ENCODE measurements at places on chromosomes 7 and 10.

DNA sequence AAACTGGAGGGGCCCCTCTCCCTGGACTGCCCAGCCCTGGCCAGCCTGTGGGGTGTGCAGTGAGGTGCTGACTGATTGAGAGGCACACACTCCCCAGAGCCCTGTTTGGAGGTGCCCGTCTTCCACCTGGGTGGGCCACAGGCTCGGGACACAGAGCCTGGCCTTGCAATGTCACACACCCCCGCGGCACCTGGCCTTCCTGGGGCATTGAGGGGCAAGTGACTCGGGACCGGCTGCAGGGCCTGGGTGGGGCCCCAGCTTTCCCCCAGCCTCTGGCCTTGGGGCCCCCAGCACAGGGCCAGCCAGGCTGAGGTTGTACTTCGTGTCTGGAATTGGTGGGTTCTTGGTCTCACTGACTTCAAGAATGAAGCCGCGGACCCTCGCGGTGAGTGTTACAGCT is 13.9 kb upstream of the NKX6-2 start:
- DNase-seq = no peak

DNA sequence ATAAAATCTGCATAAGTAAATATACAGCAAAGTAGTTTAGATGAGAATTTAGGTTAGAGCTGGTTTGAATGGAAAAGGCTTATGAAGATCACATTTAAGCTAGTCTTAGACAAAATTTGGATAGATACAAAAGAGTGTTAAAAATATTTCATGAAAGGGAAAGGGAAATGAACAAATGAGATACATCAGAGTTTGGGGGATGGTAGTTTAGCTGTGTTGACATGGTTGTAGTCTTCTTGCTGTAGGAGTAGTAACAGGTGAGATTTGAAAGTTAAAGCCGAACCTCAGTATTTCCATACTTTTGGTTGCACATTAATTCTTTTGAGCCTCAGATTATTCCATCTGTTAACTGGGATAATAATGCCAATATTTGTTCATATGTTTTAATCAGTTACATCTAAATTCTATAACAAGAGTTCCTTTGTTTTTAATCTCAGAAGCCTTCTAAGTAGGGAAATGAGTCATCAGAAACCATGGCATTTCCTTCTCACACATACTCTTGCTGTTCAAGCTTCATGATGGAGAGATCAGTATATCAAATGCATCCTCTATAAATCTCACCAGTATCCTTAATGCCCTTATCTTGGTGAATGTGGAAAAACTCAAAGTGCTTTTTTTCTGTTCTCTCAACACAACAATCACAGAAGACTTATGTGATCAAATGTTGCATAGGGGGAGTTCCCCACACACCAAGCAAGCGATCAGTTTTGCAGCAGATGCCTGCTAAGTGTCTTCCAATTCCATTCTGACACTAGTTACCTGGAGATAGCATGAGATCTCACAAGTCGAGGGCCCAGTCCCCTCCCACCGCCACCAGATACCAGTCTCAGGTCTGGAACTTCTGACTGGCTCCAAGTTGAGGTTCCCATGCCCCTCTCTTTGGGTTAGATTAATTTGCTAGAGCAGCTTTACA is 84.7 kb downstream of the MAPK8 start:
- no peak for DNase-seq

DNA sequence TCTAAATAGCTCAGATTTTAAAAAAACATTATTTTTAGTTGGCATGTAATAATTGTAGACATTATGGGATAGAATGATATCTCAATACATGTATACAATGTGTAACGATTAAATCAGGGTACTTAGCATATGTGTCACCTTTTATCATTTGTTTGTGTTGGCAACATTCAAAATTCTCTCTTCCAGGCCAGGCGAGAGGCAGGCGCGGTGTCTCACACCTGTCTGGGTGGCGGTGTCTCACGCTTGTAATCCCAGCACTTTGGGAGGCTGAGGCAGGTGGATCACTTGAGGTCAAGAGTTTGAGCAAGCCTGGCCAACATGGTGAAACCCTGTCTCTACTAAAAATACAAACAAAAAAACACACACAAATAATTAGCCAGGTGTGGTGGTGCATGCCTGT is 151.7 kb downstream of the RTKN2 start:
- DNase-seq = no peak

DNA sequence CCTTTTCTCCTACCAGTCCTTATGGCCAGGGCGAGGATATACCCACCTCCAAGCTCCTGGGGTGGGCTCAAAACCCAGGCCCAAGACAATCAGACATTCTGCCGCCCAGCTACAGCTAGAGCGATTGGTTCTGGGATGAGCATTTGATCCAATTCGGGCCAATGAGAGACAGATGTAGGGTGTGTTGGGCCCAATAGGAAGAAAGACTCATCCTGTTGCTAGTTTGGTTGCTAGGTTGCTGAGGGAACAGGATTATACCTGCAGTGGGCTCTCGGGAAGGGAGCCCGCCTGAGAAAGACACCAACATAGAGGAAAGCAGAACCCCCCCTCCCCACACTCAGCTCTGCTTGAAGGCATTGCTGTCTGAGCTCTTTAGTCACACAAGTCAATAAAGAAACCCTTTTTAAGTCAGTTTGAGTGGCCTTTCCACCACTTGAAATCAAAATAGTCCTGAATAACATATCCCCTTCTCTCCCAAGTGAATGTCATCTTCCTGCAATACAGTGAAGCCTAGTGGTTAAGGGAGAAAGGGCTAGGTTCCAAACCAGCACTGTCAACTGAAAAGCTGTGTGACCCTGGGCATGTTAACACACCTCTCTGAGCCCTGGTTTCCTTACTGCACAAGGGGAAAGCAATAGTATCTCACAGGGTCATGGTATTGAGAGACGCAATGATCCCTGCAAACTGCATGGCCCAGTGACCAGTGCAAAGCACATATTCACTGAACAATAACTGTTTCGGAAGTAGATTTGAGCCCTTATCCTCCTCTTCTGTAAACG is 21.8 kb downstream of the ITPRIP start:
- no peak for DNase-seq

GRCh38 chr7:70318511-70318910 is 720.2 kb downstream of the AUTS2 start:
- DNase-seq = no peak

GRCh38 chr7:11474902-11475585 is 357.0 kb downstream of the THSD7A start:
- DNase-seq = no peak

GRCh38 chr7:98653601-98654310 is 36.7 kb downstream of the NPTX2 start:
- DNase-seq = no peak

DNA sequence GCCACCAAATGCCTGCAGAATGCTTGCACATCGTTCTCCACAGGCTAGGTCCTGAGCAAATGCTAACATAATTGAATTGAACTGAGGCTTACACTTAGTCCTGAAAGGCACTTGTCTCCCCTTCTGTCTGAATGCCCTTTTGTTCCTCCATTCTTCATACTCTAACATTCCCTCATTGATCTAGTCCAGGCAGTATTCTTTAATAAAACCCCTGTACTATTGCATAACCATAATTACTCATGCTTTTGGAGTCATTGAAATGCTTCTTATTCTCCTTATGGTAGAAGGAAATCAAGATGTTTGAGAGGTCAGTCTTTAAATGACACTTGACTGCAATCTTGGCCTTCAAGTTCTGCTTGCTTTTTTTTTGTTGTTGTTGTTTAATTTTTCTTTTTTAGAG is 7.1 kb downstream of the PI4K2A start:
- DNase-seq = no peak

DNA sequence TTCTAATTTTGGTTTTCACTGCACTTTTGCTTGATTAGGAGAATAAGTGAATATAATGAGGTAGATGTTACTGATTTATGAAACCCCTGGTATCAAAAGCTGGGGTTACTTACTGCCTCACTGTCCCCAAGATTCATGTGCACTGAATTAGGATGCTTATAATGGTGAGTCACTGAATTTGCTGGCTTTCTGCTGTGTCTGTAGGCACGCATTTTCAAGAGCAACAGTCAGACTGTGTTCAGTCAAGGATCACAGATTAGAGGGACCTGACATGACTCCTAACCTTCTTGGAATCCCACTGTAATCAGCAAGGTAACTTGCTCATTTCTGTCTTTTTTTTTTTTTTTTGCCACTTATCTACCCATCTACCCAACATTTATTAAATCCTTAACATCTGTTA is 59.7 kb downstream of the GPR85 start:
- no peak for DNase-seq

- no peak for DNase-seq
These were observed 11.4 kb downstream of the GIMAP6 start for GRCh38 chr7:150620617-150621371.

- DNase-seq = no peak
These were observed 476 bp upstream of the ZFYVE27 start for GRCh38 chr10:97736403-97736901.

- no peak for DNase-seq
These were observed 78.5 kb upstream of the CTTNBP2 start for GRCh38 chr7:117951691-117952280.

DNA sequence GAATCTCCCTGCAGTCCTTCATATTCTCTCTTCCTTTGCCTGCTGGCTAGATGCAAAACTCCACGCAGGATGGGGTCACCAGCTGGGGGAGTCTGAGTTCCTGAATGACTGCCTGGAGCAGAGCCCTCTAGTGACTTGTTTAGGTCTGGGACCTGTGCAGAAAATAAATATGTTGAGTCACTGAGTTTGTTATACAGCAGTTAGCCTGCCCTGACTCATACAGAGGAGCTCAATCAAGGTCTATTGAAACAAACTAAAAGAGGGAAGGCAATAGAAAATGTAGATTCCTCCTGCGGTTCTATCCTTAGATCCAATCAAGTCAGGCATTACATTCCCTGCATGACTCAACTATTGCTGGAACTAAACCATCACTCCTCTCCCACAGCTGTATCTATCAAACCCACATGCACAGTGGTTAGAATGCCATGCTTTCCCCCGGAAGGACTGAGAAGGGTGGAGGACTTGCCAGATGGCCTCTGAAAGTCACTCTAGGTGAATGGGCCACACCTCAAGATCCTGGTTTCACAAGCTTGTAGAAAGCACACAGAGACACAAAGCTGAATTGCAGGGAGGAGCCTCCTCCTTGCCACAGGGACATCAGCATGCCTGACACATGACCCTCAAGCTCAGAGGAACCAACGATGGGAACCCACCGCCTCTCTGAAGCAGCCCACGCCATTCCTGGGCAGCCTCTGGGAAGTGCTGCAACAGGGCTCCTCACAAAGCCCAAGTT is 73.9 kb downstream of the SH3PXD2A start:
- no peak for DNase-seq

- DNase-seq = no peak
These were observed 248.6 kb downstream of the GFRA1 start for GRCh38 chr10:116024271-116024878.

GRCh38 chr7:100829150-100829716 is 1.9 kb upstream of the EPHB4 start:
- no peak for DNase-seq

DNA sequence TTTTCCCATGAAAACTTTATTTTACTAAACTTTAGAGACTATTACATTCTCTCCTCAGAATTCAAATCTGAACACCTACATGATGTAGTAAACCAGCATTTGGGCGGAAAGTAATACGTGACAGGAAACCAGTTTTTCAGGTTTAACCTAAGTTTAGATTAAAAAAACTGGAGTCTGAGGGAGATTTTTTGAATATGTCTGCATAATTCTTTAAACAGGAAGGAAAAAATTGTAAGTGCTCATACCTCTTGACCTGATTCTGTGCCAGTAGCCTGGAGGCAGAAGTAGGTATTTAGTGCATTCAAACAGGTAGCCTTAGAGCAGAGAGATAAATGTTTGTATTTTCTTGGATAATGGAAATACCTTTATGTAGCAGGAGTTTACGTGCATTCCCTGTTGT is 224.3 kb downstream of the MDFIC start:
- DNase-seq = no peak

DNA sequence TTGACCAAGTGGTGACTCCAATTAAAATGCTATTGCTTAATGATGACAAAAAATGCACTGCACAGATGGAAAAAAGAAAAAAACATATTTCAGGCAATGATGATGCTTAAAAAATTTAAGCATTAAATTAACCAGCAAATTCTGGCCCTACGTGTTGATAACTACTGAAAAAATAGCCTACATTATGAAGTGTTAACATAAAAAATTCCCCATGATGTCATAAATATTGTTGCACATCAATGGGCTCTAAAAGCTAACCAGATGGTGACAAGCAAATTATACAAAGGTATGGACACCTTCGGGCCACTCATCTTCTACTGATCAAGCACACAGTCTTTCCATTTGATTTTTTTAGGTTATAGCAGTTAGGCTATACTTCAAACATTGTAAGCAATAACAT is 267.4 kb downstream of the PARD3 start:
- DNase-seq = no peak

- peak; percentile 29 for DNase-seq
These were observed 1.2 kb downstream of the COL26A1 start for GRCh38 chr7:101363734-101364374.
